Fibroblast of the conjunctiva (primary cell): ENCODE measurements at places on chromosomes 11 and 22.

GRCh38 chr11:45897556-45897955, 9.5 kb downstream of the FREY1 start:
- no peak for DNase-seq

DNA sequence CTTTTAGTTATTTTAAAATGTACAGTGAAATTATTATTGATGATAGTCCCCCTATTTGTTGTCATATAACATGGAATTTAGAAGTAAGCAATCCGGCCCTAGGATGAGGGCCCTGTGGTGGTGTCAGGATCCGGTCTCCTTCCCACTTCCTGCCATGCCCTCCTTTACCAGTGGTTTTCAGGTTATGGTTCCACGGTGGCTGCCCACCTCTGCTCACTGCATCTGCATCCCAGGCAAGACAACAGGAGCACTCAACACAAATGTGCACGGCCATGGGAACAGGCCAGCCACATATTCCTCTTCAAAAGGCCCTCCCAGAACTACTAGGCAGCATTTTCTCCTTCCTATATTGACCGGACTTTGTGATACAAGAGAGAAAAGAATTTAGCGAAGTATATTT, 1007.2 kb downstream of the TBC1D22A start:
- DNase-seq = no peak

- DNase-seq = no peak
These were observed 4.9 kb downstream of the PLXNB2 start for GRCh38 chr22:50302564-50302963.

DNA sequence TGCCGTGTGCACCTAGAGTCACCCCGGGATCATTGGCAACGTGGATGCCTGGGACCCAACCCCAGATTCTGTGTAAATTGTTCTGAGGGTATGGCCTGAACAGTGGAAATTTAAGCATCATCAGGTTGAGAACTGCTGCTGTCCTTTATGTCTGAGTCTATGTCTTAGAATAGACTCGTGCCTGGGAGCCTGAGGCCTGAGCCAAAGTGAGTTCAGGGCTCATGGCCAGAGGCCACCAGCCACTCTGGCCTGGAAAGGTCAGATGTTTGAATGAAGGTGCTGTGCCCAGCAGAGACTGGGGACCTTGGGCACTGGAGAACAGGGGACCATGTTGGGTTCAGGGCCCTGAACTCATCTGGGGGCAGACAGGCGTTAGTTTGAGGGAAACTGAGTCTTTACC, 91.1 kb downstream of the MYO18B start:
- no peak for DNase-seq

DNA sequence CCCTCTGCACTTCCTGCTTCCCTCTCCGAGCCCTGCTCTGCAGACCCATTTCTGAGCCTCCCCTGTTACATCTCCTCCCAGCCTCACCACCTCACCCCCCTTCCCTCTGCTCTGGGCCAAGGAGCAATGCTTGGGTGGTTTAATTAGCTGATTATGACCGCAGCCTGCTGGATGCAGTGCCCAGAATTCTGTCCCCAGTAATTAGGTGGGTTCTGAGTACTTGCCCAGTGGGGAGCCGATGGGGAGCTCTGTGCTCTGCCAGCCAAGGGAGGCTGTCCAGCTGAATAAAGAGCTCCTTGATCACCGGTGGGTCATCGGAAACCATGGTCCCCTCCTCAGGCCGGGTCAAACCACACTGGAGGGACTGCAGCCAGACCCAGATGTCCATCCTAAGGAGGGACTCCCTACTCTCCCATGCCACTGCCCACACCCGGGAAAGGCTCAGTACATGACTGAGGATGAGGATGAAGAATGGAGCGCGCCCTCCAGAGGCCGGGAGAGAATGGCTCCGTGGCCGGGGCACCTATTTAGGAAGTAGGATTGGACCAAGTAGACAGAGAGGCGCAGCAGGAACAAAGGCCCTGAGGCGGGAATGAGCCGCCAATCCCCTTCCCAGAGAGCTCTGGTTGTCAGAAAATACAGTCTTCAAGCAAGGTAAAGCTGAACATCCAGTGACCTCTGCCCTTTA, 9.1 kb downstream of the ARRB1 start:
- no peak for DNase-seq

DNA sequence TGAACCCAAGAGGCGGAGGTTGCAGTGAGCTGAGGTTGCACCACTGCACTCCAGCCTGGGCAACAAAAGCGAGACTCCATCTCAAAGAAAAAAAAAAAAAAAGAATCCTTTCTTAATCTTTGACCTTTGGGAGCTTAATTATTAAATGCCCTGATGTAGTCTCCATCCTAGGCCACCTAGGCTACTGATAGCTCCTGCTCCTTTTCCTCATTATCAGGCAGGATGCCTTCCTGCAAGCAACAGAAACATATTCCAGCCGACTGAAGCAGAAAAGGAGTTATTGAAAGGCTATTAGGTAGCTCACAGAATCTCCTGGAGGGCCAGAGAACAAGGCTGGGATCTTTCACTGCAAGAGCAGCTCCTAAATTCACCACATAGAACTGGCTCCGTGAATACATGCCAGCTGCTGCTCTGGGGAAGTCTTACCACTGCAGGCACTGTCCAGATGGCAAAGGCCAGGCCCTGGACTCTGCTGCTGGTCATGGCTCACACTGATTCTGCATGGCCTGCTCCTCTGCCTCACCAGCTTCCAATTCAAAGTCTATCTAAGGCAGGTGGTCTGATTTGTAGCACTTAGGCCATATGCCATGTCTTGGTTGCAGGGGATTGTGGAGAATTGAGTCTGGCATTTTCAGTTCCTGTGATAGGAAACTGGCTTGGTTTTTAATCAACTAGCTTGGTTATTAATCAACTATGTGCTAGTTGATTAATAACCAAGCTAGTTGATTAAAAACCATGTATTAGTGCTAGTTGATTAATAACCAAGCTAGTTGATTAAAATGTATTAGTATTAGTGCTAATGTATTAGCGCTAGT, 26.0 kb upstream of the POLD3 start:
- no peak for DNase-seq

DNA sequence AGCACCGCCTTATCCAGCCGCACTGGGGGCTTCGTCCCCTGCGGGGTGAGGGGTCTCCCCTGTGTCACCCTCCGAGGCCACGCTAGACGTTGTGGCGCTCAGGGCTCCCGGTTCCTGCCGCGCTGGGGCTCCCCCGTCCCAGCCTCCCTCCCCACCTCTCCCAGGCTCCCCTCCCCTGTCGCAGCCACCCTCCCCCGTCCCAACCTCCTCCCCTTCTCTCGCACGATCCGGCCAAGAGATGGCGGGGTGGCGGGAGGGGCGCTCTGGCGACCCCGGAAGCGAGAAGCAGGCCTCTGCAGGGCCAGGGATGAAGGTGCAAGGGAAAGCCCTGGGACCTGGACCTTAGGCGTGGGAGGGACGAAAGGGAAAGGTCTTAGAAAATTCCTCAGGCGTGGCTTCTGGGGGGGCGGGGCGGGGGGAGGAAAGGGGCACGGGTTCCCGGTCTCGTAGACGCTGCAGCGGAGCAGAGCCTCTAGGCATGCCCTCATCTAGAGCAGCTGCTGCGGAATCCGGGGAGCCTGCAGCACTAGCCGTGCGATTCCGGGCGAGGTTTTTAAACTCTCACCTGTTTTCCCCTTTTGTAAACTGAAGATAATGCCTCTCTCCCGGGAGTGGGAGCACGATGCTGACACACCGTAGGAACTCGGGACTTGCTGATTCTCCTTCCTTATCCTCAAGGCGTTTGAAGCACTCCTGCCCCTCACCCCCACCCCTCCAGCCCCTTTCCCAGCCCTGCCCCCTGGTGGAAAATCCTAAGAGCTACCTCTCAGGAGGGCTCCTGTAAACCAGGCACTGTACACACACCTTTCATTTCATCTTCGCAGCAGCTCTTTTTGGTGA, 14.4 kb downstream of the KCNJ5 start:
- no peak for DNase-seq

- no peak for DNase-seq
These were observed 99.2 kb downstream of the NAT10 start for GRCh38 chr11:34204396-34205279.

DNA sequence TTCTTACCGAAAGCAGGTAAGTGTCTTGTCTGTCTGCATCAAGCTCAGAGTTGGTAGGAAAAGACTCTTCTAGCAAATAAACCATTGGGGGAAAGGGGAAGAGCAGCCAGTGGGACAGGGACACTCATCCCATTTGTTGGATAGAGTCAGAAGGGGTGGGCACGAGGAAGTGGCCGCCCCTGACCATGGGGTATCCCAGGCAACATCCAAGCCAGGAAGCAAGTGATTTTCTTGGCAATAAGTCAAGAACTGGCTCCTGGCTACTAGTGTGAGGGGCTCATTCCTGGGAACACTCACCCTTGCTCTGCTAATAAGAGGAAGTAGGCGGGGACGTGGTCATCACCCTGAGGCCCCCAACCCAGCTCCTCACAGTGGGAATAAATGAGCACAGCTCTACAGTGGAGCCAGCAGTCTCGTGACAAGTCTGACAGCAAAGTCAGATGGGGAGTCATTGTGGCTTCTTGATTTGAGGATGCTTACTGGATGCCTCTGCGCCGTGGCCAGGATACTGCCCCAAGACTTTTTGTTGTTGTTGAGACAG, 6.7 kb downstream of the SLC25A18 start:
- no peak for DNase-seq

- DNase-seq = no peak
These were observed 36.1 kb downstream of the NEU3 start for GRCh38 chr11:75024764-75025211.

DNA sequence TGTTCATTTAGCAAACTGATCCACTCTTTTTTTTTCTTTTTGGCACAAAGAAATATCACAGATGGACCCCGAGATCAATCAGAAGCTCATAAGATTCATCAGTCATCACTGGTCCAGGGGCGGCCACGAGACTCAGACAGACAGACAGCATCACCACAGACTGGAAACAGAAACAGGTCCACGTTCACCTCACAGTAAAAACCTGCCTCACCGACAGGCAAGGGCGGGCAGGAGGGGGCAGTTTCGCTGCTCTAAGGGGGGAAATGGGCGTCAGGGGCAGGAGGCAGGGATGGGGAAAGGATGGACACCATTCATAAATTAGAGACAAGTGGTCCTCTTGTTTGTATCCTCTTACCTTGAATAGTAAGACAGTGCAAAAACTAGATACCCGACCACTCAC, 16.5 kb downstream of the CHST1 start:
- DNase-seq = no peak

GRCh38 chr11:10310301-10310841, 5.5 kb downstream of the ADM start:
- no peak for DNase-seq

- DNase-seq = no peak
These were observed 303.7 kb upstream of the PLET1 start for GRCh38 chr11:112564228-112564955.

GRCh38 chr11:30586251-30587144, at the start of gene MPPED2:
TSS of gene MPPED2 (minus strand) at chr11:30586353. CDS start at chr11:30580373, 5,980 bp downstream.
- no peak for DNase-seq

GRCh38 chr22:37378642-37379058, 48.6 kb downstream of the ELFN2 start:
- no peak for DNase-seq

- DNase-seq = no peak
These were observed 152.7 kb upstream of the TBCEL start for GRCh38 chr11:120871194-120871593.

- DNase-seq = no peak
These were observed 3.3 kb upstream of the KMT5B start for GRCh38 chr11:68216171-68216938.

- DNase-seq = no peak
These were observed 70.2 kb downstream of the CTTN start for GRCh38 chr11:70468256-70469195.

- no peak for DNase-seq
These were observed 32.6 kb upstream of the APOA1 start for GRCh38 chr11:116870054-116870453.

DNA sequence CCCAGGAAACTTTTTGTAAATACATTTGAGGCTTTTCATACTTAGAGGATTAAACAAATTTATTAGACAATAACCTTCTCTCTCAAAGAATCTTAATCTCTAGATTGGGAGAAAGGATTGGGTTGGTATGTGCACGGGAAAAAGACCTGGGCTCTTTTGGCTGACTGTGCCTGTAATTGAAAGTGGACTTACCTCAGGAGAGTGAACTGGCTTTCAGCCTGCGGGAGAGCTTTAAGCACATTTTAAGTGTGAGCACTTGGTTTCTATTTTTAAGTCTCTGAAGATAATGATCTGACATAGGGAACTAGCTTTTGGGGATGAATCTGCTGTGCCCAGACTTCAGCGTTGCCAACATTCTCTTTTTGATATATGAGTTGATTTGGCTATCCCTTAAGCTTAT, 35.8 kb downstream of the UVRAG start:
- no peak for DNase-seq

GRCh38 chr22:38481162-38481870, 13.4 kb downstream of the KDELR3 start:
- no peak for DNase-seq

GRCh38 chr11:27436916-27437315, 35.7 kb downstream of the LGR4 start:
- no peak for DNase-seq

- peak; percentile 76 for DNase-seq
These were observed 15.7 kb downstream of the CRTAM start for GRCh38 chr11:122853971-122854446.

- DNase-seq = no peak
These were observed 1251.2 kb downstream of the BRD1 start for GRCh38 chr22:48576333-48577013.

DNA sequence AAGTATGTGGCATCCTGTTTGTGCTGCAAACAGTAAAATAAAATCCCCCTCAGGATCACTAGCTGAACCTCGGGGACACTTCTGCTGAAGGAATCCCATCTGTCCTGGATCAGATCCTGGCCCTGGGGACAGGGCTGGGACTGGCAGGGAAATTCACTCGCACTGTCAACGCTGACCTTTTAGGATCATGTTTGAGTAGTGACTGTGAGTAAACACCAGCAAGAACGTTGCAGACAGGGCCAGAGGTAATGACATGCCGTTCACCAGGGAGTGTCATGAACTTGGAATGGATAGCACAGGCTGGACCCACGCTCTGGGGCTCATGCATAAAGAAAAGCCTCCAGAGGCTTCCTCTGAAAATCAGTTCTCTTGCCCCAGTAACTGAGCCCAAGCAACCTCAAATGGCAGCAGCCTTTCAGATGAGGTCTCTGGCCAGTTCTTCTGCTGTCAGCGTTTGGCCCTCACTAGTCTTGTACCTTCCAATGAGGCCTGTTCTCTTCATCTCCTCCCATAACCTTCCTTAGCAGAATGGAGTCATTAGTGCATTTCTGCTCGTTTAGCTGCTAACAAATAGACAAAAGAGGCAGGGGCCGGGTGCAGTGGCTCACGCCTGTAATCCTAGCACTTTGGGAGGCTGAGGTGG, 51.0 kb upstream of the BARX2 start:
- no peak for DNase-seq

GRCh38 chr11:117966908-117967307, 19.3 kb upstream of the IL10RA start:
- DNase-seq = no peak

DNA sequence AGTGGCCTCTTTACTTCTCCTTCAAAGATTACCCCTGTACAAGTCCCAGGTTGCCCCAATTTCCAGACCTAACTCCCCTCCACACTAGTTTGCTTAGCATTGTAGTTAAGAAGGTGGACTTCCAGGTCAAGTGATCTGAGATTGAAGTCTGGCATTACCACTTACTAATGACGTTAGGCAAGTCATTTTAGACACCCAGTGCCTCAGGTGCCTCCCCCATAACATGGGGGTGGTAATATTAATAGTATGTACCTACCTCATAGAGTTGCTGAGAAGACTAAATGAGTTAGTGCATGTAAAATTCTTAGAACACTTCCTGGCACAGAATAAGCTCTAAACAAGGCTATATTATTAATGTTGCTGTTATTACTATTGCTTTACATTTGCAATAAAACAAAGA, 93.4 kb downstream of the SPON1 start:
- DNase-seq = no peak

- no peak for DNase-seq
These were observed 8.3 kb downstream of the GAS2 start for GRCh38 chr11:22674470-22675439.

GRCh38 chr11:116697639-116698038, 75.1 kb downstream of the BUD13 start:
- DNase-seq = no peak
